ENCODE measurements at places on chromosomes 4 and X.

DNA sequence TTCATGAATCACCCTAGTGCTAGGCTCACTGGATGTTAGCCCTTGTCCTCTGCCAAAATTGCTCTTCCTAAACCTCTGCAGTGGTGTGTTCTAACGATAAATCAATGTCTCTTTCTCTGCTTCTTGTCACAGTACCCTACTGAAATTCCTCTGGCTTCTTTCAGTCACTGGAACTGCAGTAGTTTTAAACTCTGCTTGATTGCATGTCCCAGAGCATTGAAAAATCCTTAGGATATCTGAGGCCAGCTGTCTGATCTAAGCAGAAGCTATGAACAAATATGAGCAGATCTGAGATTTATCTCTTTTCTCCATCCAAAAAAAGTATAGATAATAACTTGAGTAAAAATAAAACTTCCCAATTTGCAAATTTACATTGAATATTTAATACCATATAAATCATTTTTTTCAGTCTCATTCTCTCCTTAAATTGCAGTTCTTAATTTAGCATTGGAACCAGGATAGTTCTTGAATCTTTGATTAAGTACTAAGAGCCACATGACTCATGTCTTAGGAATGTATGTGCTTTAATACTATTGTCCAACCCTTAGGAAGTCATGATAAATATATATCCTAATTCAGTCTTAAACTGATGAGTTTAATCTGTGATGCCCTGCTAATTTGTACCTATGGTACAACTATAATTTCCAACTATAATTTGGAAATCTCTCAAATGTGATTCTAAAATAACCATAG lies 169.7 kb downstream of the PDHA2 start:
- DNase-seq, result no peak

DNA sequence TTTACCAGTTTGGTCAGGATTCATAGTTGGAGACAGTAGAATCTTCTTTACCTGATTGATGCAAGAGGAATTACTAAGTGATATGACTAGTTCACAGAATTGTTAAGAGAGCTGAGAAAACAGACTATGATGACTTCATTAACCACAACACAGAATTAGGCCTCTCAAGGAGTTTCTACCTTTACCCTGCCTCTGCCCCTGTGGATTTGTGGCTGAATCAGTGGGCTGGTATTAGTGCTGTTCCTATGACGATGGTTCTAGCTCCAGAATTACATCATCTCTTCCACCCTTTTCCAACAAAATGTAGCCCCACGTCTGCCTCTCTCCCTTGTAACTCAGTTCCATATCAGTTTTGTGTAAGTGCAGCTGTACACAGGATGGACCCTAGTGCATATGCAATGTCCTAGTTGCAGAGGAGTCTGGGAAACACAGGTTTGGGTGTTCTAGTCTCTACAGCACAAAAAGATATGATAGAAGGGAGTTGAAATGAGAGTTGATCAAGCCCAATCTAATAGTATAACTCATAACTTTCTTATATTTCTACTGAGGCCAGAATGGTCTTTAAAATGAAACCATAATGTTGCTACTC lies 99.3 kb downstream of the ANXA5 start:
- DNase-seq, result no peak

DNA sequence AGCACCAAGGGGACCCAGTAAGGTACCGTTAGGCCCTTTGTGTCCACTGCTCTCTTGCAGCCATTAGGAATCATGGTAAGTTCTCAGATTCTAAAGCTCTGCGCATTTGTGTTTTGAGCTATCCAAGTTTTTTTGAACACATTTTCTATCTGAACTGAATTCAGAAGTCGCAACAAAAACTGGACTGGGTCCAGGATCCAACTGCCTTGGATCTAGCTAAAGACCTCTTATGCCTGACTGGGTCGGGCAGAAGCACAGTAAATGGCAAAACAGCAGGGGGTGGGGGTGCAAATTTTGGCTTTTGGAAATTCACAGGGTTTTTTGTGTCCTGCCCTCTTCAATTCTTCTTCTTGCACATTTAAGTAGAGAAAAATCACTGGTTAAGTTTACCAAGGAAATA lies 30.0 kb downstream of the RCHY1 start:
- DNase-seq, result no peak

DNA sequence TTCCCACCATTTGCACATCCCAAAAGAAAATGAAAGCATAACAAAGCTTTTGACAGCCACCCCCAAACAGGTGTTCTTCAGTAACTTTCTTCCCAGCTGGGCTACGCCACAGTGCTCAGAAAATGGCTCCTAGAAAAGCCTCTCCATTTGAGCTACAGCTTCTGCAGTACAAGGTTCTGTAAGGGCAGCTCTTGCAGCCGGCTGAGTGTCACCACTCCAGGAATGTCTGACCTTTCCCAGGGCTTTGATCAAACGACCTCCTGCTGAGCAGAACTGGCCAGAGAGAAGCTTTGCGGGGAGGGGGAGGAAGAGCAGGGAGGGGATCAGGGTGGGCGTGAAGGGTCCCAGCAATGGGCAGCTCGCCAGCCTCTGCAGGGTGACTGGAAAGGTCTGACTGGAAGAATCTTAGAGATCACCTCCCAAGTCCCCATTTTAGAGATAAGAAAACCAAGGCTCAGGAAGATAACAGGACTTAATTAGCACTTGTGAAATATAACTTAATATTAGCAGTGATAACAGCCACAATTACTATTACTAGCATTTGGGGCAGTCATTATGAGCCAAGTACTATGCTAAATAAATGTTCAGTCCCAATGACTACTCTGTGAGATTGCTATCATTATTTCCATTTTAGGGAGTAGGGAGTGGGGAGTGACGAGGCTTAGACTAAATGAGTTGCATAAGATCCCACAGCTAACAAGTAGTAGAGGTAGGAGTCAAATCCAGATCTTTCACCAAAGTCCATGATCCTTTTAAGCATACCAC lies 51.1 kb downstream of the LEF1 start:
- no peak for DNase-seq

DNA sequence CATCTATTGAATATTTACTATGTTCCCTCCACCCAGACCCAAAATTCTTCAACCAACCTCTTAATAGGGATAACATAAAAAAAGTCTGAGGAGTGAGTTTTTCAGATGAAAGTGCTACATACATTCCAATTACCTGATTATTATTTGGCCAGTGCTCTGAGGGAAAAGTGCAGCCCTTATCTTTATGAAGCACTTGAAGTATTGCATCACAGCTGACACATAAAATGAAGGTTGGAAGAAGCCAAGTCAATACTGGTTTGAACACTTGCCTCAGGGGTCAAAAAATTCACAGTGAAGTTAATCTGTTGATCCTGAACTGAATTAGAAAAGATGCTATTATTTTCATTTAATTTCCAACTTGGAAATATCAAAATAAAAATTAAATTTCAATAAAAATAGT lies 498.9 kb downstream of the INPP4B start:
- no peak for DNase-seq
